Amniotic stem cell (primary cell): ENCODE measurements at places on chromosomes 5 and 9.

DNA sequence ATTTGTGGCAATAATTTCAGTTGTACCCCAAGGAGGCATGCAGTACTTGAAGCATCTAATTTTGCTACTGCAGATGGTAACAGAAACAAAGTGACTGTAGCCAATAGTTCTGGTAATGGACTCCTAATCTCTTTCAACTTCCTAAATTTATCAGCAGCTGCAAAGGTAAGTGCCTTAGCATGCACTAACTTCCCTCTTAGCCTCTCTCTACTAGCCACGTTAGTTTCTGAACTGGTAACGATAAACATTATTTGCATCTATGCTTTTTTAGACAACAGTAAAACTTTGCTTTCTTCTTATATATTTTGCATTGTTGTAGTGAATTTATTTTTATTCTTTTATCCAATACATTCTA is 6.2 kb upstream of the CKS2 start:
- DNase-seq: no peak

- DNase-seq: no peak
Observed at GRCh38 chr5:96093890-96094381, 132.3 kb upstream of the ELL2 start.

- no peak for DNase-seq
Observed at GRCh38 chr9:72858089-72858912, 94.6 kb downstream of the ALDH1A1 start.

DNA sequence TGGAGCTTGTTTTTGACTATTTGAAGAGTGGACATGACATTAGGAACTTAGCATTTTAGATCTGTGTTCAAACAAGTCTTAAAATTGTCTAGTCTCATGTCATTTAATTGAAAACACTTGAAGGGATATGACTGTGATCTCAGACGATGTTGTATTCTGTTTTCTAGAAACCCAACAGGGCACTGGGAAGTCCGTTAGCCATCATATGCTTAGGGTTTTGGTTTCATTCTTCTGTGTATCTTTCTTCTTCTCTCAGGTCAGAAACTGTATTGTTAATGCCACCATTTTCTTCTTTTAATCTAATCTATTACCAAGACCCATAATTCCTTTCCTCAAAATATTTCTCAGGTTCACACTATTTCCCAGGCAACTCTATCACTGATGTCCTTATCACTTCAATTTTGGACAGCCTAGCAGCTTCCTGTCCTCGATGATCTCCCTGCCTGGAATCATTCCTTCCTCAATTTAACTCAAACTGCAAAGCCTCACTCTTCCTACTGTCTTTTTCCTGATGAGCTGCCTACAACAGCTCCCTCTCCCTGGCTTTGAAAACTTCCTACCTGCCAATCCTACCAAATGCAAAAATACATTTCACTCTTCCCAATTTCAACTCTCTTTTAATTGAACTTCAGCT is 77.7 kb downstream of the MEF2C start:
- no peak for DNase-seq

DNA sequence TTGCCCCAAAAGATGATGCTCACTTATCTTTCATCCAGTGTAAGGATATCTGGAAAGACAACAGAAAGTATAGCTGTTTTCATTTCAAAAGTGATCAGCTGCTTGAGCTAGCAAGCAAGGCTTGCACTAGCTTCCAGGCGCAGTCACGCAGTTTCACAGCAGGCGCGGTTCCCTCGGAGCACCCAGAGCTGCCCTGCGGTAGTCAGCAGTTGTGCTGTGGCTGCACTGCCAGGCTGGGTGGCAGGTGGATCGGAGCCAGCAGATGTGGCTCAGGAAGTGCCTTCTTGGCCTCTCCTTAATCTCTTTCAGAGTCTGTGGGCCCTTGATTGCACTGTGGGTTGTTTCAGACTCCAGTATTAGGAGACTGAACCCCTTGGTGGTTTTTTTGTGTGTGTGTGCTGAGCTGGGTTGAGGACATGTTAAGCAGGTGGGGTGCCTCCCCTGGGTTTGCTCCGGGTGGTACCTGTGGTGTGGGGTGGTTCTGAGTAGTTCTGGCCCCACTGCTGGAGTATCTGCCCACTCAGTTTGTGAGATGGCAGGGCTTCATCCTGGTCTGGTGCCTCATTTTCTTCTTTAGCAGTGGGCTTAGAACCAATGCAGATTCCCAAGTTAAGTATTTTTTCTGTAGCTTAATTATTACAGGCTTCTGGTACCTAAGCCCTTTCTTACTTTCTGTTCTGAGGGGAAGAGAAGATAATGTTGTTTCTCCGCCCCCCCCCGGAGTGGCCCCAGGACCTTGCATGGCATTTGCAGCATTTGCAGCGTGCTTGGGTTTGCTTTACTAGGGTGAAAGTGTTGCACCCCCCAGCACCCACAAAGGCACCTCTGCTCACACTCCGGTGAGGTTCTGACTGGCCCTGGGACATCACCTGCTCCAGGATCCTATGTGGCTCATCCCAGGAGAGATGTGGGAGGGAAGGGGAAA is 16.4 kb downstream of the TENT4A start:
- DNase-seq: no peak

- DNase-seq: no peak
Observed at GRCh38 chr9:121788686-121789366, 137.4 kb downstream of the DAB2IP start.
